SK-N-MC (cell line): ENCODE measurements at places on chromosomes 7 and 10.

GRCh38 chr7:64872351-64873154, 30.5 kb upstream of the ZNF273 start:
- no peak for DNase-seq

GRCh38 chr7:112930787-112931186, 140.6 kb upstream of the TMEM168 start:
- DNase-seq: no peak

GRCh38 chr10:75021379-75022249, 89.8 kb upstream of the SAMD8 start:
- DNase-seq: no peak

GRCh38 chr7:138755331-138755747, 42.5 kb upstream of the TMEM213 start:
- no peak for DNase-seq

DNA sequence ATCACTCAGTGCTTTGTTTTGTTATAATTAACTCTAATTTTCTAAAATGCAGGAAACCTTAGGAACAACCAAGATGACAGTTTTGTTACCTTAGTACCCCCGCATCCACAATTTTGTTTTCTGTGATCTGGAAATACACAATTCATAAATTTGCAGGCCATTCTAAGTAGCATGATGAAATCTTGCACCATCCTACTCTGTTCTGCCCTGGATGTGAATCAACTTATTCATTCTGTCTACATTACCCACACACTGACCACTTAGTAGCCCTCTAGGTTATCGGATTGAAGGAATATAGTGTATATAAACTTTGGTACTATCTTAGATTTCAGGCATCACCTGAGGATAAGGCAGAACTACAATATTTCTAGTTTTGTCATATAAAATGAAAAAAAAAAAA, 155.9 kb downstream of the CTTNBP2 start:
- no peak for DNase-seq

DNA sequence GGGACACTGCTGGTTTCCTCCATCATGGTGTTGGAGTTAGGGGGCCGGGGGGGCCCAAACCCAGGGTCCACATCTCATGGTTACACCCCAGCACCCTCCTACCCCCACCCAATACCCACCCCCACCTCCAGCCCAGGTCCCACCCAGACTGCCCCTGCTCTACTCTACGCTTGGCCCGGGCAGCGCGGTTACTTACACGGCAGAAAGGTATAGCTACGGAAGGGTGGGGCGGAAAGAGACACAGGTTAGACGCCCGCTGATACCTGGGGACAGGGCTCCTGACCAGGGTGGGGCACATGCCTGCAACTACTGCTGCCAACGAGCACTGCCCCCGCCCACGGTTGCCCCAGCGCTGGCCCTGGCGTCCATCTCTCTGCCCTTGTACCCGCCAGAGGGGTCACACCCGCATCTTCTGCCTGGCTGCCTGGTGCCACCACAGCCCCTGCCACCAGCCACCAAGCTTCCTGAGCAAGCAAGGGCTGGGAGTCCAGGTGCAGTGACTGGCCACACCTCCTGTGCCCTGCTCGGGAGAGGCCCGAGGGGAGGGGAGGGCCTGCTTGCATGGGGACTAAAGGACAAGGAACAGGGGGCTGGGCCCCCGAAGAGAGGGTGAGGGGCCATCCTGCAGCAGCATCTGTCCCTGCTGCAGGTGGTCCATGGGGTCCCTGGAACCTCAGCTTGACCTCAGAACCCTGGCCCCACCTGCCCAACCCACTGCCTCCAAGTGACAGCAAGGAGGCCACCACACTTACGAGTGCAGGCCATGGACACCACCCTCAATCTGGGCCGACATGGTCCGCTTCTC, 16.1 kb downstream of the IMPDH1 start:
- no peak for DNase-seq

- DNase-seq: no peak
These were observed 524.5 kb downstream of the PHTF2 start for GRCh38 chr7:78323118-78323517.

- no peak for DNase-seq
These were observed 5.8 kb upstream of the PNLIPRP3 start for GRCh38 chr10:116421815-116422214.

DNA sequence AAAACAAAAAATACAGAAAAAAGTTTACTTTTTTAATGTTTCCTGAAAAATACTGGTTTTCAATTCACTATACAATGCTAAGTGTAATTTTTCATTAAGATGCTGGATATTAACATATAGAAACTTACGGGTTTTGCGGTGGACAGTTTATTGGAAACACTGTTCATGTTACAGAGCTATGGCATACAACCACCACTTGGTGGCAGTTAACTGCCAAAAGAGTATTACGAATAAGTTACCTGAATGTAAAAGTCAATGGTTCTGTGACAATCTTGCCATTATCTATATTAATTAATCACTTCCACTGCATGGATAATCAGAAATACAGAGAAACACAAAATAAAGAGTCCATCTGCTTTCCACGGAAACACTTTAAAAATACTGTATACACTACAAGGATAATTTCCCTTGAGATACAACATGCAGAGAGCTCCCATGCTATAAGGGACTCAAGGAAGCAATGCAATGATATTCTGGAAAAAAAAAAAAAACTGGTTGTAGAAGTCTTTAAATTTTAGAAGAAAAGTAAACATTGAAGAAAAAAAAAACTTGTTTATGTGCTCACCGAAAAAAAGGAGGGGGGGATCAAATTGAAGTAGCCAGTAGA, 97.0 kb downstream of the TPK1 start:
- DNase-seq: no peak

DNA sequence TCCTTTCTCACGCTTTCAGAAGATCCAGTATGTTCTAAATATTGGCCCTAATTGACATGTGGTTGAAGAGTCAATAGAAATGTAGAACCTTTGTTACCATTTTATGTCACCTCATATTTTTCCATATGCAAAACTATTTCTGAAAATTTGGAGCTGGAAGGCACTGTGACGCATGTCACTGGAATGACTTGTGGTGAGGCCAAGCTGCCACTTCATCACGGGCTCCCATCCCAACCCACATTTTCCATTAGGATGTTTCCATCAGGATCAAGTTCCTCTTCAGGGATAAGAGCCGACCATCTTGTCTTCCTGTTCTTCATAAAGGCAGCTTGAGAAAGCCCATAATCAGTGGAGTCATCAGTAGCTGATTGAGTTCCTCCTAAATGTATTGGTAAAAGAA, 1241.7 kb downstream of the GATA3 start:
- no peak for DNase-seq

DNA sequence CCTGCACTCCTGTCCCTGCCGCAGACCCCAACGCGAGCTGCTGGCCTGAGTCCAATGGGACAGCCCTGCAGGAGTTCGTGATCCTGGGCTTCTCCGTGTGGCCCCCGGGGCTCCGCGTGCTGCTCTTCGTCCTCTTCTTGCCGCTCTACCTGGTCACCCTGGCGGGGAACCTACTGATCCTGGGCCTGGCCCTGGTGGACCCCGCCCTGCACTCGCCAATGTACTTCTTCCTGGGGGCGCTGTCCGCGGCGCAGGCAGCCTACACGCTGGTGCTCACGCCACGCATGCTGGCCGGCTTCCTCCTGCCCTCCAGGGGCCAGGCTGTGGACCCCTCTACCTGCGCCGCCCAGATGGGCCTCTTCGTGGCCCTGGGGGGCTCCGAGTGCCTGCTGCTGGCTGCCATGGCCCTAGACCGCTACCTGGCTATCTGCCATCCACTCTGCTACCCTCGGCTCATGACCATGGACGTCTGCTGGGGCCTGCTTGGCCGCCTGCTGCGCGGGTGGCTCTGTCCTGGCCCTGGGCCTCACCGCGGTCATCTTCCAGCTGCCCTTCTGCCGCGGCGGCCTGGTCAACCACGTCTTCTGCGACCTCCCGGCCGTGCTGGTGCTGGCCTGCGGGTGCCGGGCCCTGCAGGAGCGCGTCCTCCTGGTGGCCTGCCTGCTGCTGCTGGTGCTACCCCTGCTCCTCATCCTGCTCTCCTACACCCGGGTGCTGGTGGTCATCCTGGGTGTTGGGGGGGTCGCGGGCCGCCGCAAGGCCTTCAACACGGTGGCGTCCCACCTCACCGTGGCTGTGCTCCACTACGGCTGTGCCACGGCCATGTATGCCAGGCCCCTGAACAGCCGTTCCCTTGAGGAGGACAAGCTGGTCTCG, 71.7 kb downstream of the RBAK start:
- no peak for DNase-seq

GRCh38 chr10:102721954-102722353, 7.5 kb downstream of the SFXN2 start:
- no peak for DNase-seq

- no peak for DNase-seq
These were observed at the start of gene KLF6 for GRCh38 chr10:3784510-3785250. KLF6 (minus strand) TSS chr10:3785209; CDS start chr10:3785014, 195 bp downstream.

- DNase-seq: no peak
These were observed 47.2 kb upstream of the TNRC18 start for GRCh38 chr7:5470816-5471215.

DNA sequence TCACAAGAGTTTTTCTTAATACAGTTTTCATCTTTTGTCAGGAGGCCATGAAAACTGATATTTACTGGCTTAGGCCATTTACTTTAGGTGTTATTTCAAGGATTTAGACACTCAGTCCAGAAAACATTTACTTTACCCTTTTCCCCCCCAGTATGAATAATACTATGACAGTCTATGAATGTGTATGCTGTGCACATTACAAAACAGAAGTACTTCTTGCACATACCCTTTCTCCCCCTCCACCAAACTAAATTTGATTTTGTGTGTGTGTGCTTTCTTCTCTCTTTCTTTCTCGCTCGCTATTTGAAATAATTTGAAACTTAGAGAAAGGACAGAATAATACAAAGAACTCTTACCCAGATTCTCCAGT, 41.3 kb downstream of the RBM33 start:
- no peak for DNase-seq
